ENCODE measurements at places on chromosomes 3 and 15.

DNA sequence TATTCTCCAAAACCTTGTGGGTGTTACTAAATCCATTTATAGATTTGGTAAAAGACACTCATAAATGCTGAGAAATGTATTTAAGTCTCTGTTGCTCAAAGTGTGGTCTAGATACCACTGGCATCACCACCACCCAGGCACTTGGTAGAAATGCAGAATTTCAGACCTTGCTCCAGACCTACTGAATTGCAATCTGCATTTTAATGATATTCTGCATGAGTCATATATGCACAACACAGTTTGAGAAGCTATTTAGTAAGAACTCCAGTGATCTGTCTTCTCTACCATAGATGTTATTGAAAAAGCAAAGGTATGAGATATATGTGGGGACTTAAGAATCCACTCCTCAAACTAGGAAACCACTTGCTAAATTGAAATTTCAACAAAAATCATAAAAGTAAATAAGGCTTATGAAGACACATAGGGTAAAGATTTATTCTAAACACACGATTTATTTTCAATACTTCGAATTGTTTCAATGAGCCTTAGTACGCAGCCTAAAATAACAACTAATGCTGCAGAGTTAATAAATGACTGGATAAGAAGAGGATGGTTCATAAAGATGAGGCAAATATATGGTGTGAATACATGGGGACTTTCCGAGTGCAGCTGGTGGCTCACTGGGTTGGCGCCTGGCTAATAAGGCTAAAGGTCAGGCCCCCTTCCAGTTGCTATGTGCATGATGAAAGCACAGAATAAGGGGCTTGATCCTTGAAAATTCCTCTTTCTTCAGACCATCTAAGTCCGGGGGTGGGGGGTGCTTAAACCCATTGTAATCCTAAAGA lies 813.3 kb downstream of the NR2F2 start:
- DNase-seq: no peak

DNA sequence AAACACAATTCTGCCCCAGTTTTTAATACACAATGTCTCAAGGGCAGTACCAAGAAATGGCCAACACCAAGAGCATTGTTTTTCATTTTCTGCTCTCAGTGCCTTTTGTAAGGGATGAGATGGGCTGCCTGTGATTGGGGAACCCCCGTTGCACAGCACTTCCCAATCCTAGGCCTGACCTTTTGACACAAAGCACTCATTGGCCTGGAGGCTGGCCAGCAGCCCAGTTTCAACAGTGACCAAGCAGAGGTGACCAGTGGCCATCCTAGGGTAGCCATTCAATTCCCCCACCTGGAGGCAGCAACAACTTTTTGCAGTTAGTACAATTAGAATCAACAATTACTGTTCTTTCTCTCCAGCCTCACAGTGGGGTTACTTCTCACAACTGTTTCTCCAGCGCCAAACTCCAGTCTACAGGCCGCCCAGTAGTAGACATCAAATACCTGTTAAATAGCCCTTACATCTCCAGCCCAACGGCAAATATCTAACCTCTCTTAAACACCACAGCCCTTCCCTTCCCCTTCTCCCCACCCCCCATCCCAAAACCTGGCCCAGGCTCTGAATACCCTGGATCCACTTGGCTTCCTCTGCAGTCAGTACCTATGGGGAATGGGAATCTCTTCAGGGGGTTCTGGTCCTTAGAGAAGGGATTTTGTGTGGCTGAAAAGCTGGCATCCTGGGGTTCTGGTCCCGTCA lies 8.9 kb upstream of the LRRC2 start:
- no peak for DNase-seq

DNA sequence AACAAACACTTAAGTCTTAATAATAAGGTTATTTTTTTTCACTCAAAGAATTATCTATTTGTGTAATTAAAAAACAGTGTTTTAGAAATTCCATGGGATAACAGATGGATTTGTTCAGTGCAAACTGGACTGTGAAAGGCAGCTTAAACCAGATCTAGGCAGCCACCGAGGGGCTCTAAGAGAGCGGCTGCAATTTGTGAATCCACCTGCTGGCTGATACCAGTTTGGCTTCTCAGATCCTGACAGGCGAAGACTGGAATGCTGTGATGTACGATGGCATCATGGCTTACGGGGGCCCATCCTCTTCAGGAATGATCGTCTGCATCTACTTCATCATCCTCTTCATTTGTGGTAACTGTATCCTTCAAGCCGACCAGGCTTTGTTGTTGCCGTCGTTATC lies 119.6 kb downstream of the CHDH start:
- no peak for DNase-seq

- no peak for DNase-seq
Measured at GRCh38 chr3:10547841-10548783, 42.7 kb upstream of the ATP2B2 start.

- no peak for DNase-seq
Measured at GRCh38 chr15:35330048-35330695, 215.8 kb downstream of the DPH6 start.

All from stimulated activated CD4-positive, alpha-beta T cell treated with anti-CD3 and anti-CD28 coated beads, Interleukin-1b, Interleukin-23, amount 100 ng/mL, for 1 hour (primary cell).